CD4-positive, alpha-beta T cell treated with Interleukin-15 for 4 hours (primary cell): ENCODE measurements at places on chromosomes 6 and 20.

- DNase-seq = no peak
Observed at GRCh38 chr20:39799366-39799965, 837.3 kb downstream of the DHX35 start.

DNA sequence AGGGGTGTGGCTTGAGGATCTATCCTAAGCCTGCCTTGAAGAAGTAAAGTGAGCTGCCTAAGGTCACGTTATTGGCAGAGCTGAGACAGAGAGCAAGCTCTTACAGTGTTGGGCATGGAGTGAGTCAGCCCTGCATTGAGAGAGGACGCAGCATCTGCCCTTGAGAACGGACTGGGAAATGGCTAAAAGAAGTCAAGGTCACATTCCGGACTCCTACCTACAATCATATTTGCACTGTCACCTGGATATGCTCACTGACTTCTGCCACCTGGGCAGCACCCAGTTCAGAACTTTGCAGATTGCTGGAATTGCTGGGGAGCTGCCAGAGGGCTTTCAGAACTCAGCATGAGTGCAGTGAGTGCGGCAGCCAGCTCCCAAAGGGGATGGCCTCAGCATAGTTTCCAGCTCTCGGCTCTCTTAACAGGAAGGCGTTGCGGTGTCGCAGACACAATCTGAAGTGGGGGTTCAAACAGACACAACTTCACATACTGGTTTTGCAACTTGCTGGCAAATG, 199.3 kb upstream of the SGK1 start:
- no peak for DNase-seq

- no peak for DNase-seq
Observed at GRCh38 chr6:14271789-14272736, 154.5 kb downstream of the CD83 start.

- DNase-seq = no peak
Observed at GRCh38 chr6:39056681-39057080, 8.1 kb downstream of the GLP1R start.

- no peak for DNase-seq
Observed at GRCh38 chr6:30399390-30400058, 54.6 kb downstream of the RPP21 start.

DNA sequence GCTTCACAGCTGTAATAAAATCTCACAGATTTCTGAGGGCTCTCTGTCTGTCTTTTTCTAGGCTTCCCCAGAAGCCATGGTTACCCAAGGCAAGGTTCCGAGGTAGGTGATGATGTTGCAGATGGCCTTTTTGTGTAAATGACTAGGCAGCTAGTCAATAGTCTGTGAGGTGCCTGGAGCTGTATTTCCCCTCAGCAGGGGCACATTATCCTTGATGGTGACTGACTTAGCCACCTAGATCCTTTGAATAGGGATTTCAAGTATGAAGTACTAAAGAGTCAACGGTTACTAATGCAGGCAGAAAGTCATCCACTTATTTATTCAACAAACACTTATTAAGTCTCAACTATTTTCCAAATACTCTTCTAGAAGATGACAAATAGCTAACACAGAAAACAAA, 49.3 kb upstream of the L3MBTL3 start:
- DNase-seq = no peak

GRCh38 chr6:37583261-37583660, 83.6 kb upstream of the CCDC167 start:
- DNase-seq = no peak

DNA sequence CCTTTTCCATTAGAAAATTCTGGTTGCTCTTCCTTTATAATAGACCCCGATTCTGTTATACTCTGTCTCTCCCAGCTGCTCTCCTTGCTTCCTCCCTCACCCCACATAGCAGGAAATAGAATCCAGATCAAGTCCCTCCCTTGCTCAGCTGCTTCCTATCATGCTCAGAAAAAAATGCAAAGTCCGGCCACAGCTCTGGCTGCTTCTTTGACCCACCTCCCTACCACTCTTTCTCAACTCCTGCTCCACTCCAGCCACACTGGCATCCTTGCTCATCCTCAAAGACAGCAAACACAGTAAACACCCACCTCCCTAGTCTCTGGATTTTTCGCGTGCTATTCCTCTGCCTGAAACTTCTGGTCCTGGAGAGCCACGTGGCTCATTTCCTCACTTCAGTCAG, 9.1 kb upstream of the SLC22A16 start:
- no peak for DNase-seq

DNA sequence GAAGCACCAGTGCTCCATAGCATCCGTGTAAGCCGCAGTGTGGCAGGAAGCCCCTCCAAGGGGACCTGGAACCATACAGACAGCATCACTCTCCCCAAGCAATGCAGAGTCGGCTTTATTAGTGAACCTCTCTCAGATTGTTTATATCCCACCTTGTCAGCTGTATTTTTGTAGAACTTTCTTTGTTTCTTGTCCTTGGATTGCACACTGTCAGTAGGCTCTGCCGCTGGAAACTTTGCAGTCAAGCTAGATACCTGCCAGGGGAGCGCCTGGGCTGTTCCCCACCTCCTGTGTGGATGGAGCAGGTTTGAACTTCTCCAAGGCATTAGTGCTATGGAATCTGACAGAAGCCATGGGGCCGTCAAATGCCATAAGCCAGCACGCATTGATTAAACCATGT, 18.6 kb upstream of the CLDN20 start:
- DNase-seq = no peak

GRCh38 chr20:10605547-10606195, 68.1 kb downstream of the JAG1 start:
- DNase-seq = no peak

DNA sequence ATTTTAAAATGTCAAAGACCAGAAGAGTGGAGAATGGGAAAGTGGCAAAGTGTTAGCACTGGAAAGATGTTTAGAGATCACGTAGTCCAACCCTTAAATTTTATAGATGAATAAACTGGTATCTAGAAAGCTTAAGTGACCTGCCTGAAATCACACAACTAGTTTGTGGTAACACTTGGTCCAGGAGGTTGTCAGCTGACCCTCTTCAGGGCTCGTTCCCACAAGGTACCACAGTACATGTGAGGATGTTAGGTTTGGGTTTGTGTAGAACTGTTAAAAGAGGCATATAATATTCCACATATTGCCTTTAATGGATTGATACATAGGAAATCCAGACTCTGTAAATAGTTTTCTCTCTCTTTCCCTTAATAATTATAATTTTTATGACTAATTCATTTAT, 39.1 kb downstream of the ENPP1 start:
- no peak for DNase-seq

- no peak for DNase-seq
Observed at GRCh38 chr6:93036835-93037234, 382.5 kb downstream of the EPHA7 start.

GRCh38 chr6:87824958-87825491, 123.0 kb upstream of the AKIRIN2 start:
- no peak for DNase-seq

DNA sequence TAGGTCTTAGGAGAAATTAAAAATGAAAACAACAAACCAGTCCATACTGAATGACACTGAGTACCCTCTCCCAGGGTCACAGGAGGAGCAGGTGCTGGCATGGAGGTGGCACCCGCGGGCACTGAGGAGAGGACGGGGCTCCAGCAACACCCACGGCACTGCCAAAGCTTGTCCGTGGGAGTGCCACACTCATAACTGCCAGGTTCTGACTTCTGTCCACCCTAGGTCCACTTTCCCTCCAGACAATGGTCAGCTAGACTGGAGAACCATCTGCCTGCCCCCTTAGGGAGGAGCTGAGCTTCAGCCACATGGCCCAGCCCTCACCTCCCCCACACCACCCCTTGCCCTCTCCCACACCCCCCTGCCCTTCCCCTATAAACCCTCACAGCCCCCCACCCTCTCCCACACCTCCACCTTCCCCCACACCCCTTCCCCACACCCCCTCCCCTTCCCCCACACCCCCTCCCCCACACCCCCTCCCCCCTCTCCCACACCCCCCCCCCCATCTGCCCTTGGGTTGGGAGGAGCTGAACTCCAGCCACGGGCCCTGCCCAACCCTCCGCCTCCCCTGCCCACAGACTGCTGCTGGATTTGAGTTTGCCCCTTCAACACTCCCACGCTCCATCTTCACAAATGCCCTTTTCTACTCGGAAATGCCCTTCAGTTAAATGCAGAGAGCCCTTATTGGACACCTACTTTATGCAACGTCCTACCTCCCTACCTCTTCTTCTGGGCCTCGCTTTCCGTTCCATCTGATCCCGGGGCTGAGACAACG, 129.6 kb downstream of the TAF4 start:
- DNase-seq = no peak

DNA sequence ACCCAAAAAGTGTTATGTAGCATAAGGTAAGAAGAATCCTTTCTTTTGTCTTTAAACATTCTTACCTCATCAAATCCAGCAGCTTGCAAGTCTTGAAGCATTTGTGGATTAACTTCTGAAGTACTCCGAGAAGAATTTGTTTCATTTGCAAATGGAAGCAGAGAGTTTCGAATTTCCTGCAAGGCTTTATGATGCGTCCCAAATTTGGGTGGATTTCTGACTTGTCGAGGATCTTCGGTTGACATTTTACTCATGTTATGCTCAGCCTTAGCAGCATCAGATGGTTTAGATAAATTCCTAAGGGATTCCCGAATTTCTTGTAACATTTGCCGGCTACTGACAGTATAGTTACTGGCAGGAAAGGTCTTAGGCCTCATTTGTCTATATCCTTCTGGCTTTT, 16.2 kb downstream of the LATS1 start:
- no peak for DNase-seq

- no peak for DNase-seq
Observed at GRCh38 chr20:52078289-52078688, 113.3 kb downstream of the ZFP64 start.

DNA sequence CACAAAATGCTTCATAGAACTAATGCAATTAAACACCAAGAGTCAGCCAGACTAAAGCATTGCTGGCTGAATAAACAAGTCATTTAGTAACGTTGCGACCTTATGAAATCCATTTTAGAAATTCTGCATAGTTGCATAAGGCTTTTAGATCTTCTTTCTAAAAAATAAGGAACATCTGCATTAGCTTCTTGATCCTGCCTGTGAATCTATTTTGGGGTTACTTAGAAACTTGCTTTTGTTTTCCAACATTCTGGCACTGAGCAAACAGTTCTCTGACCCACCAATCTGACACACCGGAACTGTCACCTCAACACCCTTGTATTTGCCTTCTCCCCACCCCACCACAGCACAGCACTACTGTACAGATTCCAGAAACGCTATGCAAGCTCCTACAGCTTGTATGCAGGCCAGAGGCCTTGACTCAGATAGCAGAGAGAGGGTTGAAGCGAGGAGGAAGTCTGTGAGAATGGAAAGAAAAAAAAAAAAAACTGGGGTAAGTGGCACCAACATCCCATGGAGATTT, 55.0 kb downstream of the KIF13A start:
- DNase-seq = no peak

- DNase-seq = no peak
Observed at GRCh38 chr6:144607998-144608735, 323.0 kb downstream of the UTRN start.

DNA sequence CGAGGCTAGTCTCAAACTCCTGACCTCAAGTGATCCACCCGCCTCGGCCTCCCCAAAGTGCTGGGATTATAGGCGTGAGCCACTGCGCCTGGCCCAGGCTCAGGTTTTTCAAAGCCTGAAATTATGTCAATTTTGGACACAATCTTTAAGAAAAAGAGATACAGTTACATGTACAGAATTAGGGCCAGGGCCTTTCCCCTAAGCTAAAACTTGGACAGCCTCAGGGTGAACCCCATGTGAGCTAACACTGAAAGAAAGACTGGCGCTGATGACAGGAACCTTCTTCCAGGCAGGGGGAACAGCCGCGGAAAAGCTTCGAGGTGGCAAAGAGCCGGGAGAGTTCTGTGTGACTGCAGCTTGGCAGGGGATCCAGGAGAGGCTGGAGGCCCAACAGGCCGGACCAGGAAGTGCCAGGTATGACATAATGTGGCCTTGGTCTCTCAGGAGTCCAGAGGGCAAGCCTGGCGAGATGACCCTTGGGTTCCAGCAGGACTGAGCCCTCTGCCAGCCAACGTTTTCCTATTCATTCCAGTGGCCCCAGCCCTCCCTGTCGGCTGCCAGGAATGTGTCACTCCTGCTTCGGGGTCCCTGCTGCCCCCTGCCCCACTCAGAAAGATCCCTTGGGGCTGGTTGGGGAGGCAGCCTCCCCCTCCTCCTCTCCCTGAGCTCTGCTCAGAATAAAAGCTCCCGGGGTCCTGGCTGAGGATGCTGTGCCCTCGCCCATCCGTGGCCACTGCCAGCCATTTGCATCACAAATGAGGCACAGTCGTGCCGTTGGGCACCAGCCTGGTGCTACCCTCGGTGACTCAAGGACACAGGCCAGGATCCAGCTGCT, 37.3 kb downstream of the RBM38 start:
- no peak for DNase-seq

DNA sequence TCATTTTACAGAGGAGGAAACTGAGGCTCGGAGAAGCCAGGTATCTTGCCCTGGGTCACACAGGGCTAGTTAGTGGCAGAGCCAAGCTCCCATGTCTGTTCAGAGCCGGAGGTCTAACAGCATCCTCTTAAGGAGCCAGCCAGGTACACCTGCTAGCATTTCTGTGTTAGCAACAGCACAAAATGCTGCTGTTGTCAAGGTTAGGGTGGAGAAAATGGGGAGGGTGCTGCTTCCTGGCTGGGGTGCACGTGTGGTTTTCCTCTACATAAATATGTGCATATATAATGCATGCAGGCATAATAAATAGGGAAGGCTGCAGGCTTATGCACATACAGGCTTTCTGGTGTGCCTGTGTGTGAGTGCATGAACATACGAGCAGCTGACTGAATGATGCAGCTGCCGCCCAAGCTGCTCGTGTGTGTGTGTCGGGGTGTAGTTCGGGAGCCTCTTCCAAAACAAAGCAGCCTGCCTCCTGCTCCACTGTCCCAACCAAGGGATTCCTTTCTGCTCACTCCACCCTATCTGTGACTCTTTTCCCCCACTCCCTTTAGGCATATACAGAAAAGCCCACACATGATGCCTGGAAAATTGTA, 86.6 kb downstream of the CD40 start:
- DNase-seq = peak; percentile 3

DNA sequence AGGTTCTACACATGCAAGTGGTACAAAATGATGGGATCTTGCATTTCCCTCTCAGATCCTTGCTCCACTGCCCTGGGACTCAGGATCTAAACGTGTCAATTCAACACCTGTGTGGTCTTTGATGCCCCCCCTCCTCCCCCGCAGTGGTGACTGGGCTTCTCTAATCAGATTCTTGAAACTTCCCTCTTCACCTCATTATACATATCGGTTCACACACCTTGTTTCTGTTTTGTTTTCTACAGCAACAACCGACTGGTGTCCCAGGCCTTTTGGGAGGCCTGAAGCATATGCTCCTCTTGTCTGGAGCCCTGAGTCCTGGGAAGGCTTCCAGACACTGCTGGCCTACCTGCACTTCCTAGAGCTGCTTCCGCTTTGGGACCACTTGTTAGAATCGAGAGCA, 20.0 kb downstream of the SAMD3 start:
- DNase-seq = peak; percentile 25

- no peak for DNase-seq
Observed at GRCh38 chr6:163354085-163354484, 60.4 kb upstream of the QKI start.
